IPS-NIHi11 (cell line): ENCODE measurements at places on chromosomes 7 and 10.

DNA sequence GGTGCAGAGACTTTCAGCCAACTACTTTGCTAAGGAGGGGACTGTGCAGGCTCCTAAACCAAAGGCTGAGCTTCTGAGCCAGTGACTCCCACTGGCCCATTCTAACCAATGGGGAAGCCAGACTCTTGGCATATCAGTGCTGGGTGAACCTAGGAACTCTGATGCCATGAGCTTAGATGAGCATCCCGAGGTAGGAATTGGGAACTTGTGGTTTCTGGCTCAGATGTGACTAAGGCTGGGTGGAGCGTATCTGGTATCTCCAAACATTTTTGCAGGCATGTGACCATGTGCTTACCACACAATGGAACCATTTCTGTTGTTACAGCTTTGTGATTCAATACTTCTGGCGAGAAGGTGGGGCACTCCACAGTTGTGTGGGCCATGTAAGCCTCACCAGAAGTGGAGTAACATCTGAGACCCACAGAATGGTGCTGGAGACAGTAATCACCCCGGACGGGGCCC is 2.5 kb upstream of the AVPI1 start:
- no peak for DNase-seq

GRCh38 chr7:43112459-43112940 is at the start of gene HECW1:
TSS of gene HECW1 (plus strand) at chr7:43112647. CDS start at chr7:43243906, 131,259 bp downstream.
- DNase-seq, result peak; percentile 68

DNA sequence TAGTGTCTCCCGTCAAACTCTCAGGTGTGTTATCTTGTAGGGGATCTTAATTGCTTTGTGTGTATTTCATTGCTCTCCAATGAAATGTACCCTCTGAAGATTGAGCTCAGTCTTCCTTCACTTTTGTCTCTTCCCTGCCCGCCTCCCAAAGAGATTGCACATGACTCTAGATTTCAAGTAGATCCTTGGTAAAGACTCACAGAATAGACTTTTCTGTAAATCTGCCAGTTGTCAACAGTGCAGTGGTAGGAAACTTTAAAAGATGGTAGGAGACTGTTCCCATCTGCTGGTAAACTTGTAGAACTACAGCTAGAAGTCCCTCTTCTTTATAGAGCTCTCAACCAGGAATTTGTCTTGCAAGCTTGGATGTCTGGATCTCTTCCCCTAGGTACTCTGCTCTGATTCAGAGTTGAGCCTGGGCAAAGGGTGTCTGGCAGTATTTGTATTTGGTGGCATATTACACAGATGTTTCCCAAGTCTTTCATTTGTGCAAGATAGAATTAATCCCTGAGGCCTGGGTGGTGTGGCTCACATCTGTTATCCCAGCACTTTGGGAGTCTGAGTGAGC is 9.6 kb downstream of the CCL26 start:
- peak; percentile 80 for DNase-seq

DNA sequence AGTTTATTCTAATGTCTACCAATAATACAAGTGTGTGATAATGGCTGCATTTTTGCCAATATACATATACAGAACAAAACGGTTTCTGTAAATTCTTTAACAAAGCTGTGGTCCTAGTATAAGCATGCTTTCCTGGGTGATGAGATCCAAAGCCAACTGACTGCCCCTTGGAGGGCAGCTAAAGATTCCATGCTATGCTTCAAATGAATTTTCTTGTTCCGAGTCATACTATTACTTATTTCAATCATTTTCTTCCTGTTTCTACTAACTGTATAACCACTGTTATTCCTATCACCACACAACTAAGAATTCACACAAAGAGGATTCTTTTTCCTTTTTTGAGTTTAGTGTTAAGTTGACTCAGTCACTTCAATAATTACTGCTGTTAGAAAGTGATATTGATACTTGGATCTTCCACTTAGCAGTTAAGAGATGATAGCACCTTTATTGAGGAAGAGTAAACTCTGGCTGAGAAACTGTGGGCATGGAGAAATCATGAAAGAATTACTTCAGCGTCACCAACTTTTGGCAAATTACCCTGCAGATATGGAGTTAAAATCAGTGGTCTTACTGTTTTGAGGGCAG is 197.5 kb downstream of the ARL4A start:
- no peak for DNase-seq

- DNase-seq, result no peak
Observed at GRCh38 chr7:155426543-155427410, 31.2 kb upstream of the EN2 start.

- no peak for DNase-seq
Observed at GRCh38 chr7:7972922-7973594, 4.5 kb downstream of the GLCCI1 start.

GRCh38 chr10:18312374-18313139 is 172.3 kb downstream of the CACNB2 start:
- peak; percentile 51 for DNase-seq

DNA sequence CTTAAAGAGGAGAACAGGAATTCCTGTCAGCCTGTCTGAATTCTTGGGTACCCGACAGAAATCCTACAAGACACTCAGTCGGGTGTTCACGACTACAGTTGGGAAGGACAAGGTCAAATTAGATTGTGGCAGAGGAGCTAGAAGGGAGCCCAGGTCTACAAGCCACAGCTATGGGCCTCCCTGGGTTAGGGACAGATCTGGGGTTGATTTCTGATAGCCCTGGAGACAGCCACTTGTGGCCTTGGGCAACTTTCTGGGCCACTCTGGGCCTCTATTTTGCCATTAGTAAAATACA is 39.7 kb upstream of the ANTXRL start:
- no peak for DNase-seq

GRCh38 chr7:98470485-98471240 is 69.8 kb upstream of the BAIAP2L1 start:
- DNase-seq, result peak; percentile 99
